Glutamatergic neuron (in vitro differentiated cells): ENCODE measurements at places on chromosomes 6 and 20.

GRCh38 chr6:100665041-100665380 lies 200.3 kb upstream of the SIM1 start:
- DNase-seq = no peak

GRCh38 chr20:34946661-34947060 lies 8.9 kb downstream of the GSS start:
- DNase-seq = no peak

DNA sequence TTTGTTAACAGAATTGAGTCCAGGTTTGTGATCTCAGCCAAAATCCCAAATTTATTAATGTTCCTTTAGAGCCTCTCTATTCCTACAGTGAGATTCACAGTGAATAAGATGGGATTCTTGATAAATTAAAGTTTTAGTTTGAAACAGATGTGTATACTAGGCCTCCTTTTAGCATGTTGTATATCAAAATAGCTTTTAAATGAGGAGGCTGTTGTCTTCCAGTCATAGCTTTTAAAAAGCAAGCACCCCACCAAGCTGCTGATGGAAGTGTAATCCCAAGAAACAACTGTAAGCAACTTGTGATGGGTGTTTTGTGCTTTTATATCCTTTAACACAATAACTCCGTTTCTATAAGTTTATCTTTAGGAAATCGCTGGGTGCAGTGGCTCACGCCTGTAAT lies 7.0 kb downstream of the GTF2H5 start:
- DNase-seq = no peak

DNA sequence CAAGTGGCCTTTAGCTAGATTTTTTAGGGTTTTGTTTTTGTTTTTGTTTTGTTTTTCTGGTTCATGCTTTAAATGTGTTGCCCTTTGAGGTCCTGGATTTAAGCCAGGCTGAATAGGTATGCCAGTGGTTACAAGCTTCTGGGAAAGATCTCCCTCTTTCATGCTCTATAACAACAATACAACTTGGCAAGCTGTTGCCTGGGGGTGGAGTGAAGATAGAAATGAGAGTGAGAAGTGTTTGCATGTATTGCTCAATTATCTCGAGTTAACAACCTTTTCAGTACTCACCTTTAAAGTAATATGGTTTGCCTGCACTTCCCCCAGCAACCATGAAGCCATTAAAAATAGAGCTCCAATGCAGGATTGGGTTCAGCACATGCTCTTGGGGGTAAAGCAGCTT lies 19.2 kb upstream of the HAO1 start:
- DNase-seq = no peak

- no peak for DNase-seq
Observed at GRCh38 chr6:68973066-68973465, 338.0 kb downstream of the ADGRB3 start.

DNA sequence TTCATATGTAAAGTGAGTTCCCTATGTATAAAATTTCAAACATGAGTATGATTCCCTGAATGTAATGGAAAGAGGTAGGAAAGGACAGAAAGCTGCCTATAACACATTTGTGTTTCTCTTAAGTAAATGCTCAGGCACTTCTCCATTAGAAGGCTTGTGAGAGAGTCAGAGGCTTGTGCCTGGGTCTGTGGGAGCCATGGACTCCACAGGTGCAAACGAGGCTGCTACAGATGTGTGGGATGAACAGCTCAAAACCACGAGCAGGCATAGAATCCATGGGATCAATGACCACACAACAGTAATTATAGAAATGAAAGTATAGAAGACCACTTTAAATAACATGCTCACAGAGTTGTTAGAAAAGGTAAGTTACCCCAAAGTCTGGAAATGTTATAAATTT lies 134.4 kb downstream of the ARID1B start:
- DNase-seq = no peak

DNA sequence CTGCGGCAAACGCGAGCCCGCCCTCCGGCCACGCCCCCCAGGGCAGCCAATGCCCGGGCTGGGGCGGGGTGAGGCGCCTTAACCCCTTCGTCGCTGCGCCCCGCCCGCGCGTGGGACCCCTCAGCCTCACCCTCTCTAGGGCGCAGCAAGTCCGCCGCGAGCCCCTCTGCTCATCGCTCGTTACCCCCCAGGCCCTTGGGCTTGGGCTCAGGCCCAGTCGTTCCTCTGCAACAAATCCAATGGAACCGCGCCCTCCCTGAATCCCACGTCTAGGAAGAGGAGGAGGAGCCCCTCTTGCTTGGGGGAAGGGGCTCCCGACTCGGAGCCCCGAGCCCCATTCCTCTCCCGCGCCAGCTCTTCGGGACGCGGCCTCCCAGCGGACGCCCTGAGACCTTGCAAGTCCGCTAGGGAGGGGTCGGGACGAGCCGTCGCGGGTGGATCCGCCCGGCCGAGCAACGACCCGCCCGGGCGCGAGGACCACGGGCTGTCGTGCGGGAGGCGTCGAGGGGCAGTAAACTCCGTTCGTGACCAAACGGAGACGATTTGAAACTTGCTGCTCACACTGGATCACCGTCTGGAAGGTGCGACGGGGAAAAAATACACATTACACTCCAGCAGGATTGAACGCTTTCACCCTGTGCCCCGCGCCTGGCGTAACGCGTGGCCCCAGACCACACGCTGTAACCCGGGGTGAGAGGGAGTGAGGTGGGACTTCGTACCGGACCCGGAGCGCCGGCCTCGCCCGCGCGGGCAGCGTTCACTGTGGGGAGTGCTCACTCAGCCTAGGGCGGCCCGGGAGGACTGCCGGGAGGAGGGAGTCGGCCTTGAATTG lies 477 bp upstream of the LZTS3 start:
- DNase-seq = peak; percentile 98

DNA sequence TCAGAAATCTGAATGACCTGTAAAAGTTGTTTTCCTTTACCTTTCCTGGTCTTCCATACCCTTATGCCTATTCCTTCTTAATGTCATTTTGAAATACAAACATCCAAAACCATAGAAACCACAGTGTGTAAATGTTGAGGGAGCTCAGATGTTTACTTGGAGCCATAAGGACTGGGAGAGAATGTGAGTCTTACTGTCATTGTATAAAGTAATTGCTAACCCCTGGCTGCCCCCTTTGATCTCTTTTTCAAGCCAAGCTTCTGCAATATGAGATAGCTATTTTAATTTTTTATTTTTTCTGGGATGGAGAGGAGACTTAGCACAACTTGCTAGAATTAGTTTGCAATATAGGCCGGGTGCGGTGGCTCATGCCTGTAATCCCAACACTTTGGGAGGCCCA lies 124.4 kb upstream of the AKIRIN2 start:
- no peak for DNase-seq

DNA sequence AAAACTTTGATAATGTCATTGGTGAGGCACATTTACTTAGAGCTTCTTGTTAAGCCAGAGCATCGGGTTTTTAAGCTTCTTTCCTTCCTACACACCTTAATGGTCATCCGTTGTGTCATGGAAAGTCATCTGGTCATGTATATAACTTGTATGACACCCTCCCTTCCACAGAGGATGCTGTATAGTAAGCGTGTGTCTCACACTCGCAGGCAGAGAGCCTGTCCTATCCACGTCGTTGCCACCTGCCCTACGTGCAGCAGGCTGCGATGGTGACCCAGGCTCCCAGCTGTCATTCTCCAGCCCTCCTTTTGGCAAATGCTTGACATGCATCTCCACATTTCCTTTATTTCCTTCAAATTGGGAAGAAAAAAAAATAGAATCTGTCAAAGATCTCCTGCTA lies 85.6 kb downstream of the MYB start:
- DNase-seq = no peak

DNA sequence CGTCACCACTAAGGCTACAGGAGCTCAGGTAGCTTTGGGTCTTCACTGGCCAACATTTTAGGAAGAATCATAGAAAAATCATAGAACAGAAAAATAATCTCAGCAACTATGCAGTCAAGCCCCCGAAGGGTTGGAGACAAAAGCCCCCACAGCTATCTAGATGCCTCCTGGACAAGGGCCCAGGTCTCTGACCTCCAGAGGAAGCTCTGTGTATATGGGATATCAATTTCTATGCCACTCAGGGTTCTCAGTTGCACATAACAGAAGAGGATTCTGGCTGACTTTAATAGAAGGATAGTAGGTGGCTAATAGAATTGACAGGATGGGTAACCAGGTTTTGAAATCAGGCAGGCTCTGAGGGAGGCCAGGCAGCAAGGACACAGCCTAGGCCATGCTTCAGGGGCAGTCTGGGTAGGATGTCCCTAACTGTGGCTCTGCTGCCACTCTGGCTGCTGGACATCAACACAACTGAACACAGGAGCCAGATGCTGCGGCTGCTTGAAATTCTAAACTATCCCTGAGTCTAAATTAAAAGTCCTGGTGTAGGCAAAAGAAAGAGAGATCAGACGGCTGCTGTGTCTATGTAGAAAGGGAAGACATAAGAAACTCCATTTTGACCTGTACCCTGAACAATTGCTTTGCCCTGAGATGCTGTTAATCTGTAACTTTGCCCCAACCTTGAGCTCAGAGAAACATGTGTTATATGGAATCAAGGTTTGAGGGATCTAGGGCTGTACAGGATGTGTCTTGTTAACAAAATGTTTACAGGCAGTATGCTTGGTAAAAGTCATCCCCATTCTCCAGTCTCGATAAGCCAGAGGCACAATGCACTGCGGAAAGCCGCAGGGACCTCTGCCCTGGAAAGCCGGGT lies 65.6 kb downstream of the TRMT6 start:
- DNase-seq = no peak

GRCh38 chr6:73302339-73302738 lies 39.3 kb upstream of the KHDC1 start:
- no peak for DNase-seq

DNA sequence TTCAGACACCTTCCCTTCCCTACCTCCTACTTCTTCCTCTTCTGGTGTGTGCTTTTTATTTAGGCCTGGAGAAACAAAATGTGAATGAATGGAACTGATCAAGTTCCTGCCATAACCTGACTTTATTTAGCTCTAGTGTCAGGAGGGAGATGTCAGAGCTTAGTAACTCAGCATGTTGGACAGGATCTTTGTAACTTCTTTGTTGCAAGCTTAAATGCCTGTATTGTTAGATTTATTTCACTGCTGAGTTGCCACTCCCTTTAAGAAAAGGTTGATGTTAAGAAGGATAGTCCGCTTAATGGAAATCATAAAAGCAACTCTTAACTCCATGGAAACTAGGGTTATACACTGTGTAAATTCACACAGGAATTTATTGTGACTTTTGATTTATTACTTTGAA lies 2.2 kb downstream of the FAM120B start:
- DNase-seq = no peak

DNA sequence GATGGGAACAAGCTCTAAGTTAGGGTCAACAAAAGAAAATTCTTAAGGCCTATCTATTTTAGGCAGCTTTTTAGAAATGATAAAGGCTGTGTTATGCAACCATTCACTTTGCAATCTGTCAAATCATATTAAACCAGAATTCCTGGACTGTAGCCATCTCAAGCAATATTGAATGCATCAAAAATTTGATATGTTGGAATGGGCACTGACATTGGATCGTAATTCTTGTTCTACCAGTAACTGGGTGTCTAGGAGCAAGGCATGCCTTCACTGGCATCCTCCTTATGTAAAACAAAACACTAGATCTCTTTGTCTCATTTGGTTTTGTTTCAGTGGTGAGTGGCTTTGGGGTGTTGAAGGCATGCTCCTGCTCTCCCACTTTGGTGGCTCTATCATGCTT lies 145.6 kb downstream of the JARID2 start:
- no peak for DNase-seq

DNA sequence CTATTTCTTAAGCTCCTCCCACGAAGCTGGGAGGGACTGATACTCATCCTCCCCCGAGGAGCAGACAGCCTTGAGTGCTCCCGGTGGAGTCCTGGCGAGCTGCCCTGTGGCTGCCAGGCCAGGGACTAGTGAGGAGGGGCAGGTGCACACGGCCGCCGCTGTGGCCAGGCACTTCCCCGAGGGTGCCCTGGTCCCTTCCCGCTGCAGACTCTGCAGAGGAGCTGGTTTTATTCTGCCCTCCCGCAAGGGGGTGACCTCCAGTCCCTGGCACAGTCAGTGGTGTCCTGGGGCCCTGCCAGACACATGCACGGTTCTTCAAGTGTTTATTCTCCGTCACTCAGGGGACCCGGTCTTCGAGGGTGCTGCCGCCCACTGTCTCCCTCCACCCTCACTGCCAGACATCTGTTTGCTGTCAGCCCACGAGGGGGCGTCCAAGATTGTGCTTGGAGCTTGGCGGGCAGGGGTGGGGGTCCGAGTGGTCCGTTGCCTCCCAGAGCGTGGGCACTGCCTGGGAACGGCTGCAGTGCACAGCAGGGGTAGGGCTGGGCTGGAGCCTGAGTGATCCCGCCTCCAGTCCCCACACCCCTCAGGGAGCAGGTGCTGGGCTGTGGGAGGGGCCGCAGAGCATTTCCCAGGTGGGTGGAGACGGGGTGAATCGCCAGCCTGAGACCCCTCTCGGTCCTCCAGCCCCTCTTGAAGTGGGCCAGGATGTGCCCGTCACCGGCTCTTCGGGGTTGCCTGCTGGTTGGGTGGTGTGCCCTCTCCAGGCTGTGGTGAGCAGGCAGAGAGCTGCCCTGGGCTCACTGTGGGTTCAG lies 3.1 kb upstream of the CABLES2 start:
- DNase-seq = peak; percentile 69

DNA sequence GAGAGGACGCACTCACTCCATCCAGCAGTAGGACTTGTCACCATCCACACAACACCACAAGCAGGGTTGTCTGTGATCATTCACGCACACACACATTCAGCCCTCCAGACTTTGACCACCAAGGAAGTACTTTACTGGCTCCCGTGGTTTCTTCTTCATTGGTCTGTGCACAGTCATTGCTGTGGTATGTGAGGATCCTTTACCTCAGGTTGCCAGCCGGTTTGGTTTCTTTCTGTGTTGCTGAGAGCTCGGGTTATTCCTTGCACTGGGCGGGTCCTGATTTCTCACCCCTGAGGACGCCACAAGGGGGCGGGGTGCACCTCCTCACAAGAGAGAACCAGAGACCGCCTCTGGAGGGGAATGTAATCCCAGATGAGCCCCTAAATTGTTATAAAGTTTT lies 11.2 kb downstream of the SLC35A1 start:
- peak; percentile 21 for DNase-seq

GRCh38 chr6:83221276-83221675 lies 28.1 kb downstream of the RWDD2A start:
- DNase-seq = no peak

DNA sequence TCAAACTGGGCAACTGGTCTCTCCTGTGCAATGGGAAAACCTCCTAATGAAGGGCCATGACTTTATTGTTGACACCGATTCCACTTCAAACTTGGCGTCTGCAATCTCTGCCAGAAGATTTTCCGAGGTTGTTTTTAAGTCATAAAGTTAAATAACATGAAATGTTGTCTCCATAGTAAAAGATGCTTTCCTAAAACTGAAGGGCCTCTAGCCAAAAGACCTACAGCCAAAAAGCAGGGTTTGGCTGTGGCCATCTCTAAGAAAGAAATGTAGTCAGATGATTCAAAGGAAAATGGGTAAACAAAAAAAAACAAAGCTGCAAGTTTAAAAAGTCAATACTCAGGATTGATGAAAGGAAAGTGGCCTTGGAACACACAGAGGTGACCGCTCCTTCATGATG lies 14.1 kb downstream of the CD93 start:
- DNase-seq = no peak
